ENCODE measurements at places on chromosomes 3 and 15.

- DNase-seq, result peak; percentile 67
Observed at GRCh38 chr3:66037986-66038369, 740 bp downstream of the MAGI1 start.

GRCh38 chr3:18119866-18120265 lies 305.3 kb downstream of the SATB1 start:
- DNase-seq, result no peak

DNA sequence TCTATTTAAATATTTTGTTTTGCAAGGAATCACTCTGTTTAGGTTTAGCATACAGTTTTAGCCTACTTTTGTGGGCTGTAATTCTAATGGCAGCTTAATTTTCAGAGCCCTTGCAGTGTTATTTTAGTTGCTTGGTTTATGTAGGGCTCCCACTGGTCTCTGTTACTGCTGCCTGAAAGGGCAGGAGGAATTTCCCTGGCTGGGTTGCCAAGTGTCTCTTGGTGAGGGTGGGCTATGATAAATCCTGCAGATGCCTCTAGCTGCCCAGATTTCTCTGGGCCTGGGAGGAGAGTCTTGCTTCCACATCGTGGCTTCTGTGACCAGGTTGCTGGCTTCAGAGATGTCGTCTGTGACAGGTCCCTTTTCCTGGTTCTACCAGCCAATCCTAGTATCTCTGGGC lies 36.2 kb downstream of the ILDR1 start:
- no peak for DNase-seq

- no peak for DNase-seq
Observed at GRCh38 chr3:188869628-188870027, 302.1 kb upstream of the TPRG1 start.

GRCh38 chr3:36734742-36735141 lies 29.6 kb downstream of the DCLK3 start:
- DNase-seq, result no peak

GRCh38 chr3:194235160-194235559 lies 99.2 kb downstream of the HES1 start:
- no peak for DNase-seq

- no peak for DNase-seq
Observed at GRCh38 chr3:42905740-42906069, 237 bp upstream of the ZNF662 start.

DNA sequence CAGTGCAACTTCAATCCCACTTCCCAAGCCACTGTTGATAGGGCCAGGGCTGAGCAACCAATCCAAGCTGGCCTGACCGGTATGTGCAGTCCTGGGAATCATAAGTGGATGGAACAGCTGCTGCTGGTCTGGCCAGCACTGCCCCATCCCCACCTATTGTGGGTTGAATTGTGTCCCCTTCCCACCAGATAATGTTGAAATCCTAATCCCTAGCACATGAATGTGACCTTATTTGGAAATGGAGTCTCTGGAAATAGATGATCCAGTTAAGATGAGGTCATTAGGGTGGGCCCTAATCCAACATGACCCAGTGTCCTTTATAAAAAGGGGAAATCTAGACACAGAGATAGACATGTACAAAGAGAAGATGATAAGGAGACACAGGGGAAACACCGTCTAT lies 13.7 kb upstream of the PDIA5 start:
- DNase-seq, result no peak

DNA sequence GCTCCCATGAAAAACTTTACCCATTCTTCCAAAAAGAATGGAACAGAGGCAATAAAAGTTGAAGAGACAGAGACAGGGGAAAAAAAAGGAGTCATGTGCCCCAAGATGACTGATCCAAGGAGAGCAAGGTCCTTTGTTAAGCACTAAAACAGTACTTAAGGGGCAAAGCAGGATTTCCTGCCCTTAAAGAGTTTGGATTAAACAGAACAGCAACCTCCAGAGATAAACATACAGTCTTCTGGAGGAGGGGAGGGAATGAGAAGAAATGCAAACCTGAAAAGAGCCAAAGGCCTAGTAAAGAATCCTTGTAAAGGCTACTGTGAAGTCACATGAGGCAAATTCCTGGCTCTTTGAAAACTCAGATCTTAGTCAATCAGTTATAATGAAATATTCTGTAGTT lies 38.2 kb downstream of the SHQ1 start:
- no peak for DNase-seq

Data from mesothelial cell of epicardium (in vitro differentiated cells).